ENCODE measurements at places on chromosomes 11 and 22.

- DNase-seq = no peak
These were observed 7.3 kb upstream of the ADAMTS8 start for GRCh38 chr11:130435671-130436070.

- no peak for DNase-seq
These were observed 830.4 kb upstream of the FAT3 start for GRCh38 chr11:91394073-91394726.

GRCh38 chr11:69385832-69386427 is 92.0 kb downstream of the MYEOV start:
- DNase-seq = no peak

GRCh38 chr11:112590764-112591163 is 330.1 kb upstream of the PLET1 start:
- DNase-seq = no peak

DNA sequence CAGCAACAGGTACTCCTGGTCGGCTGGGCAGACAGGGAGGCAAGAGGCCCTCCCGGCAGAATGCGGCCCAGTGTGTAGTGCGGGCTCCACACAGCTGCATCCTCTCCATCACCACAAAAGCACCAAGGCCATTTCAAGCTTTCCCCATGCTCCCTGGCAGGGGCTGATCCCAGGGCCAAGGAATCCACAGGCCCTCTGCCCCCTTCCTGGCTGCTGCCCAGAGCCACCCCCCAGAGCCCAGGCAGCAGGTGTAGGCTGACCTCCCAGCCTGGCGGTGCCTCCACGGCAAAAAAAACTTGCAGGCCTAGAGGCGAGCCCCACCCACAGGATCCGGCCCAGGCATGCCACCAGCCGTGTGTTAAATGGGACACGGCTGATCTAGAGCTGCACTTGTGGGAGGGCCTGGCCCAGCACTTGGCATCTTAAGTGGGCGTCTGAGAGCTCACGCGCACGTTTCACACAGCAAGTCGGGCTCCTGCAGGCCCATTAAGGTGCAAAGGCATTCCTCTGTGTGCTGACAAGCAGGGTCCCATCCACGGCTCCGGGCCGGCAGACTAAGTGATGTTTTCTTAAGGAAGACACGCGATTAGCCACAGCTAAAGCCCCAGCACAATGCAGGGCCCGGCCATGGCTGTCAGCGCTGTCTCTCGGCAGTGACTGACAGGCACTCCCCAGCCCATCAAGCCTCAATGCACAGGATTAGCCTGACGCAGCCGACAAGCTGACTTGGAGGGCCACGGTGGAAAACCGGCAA is 19.8 kb upstream of the GNB1L start:
- DNase-seq = no peak

DNA sequence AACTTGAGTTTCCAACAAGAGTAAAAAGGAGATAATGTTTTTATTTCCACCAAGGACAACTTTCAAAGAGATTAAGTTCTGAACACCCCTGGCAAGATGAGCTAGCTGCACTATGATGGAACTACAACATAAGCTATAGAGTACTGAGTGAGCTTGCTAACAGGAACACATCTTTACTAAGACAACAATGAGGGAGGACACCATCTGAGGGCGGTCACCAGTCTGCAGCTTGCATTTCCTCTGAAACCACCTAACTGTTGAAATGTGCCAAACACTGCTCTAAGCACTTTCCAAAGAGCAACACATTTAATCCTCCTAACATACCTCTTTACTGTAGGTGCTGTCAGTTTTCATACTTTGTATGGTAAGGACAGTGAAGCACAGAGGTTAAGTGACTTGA is 68.4 kb downstream of the TCF20 start:
- DNase-seq = no peak

GRCh38 chr11:113181094-113181493 is 133.3 kb upstream of the TTC12 start:
- no peak for DNase-seq
